Fibroblast of skin of abdomen (primary cell): ENCODE measurements at places on chromosomes 16 and 17.

DNA sequence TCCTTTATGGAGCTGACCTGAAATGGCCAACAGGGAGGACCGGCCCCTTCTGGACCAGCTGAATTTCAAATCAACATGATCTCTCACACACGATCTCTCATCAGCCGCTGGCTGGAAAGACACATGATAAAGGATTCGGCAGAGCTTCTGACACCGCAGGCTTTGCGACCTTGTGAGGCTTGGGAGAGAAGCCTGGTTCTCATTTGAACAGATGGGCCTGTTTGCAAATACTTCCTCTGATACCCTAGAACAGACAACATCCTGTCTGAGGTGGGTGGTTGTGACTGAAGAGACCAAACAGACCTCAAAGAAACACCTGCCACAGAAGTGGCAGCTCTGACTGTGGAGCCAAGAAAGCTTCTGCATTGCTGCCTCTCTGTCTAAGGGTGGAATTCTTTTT is 77.9 kb upstream of the SDK2 start:
- no peak for DNase-seq

DNA sequence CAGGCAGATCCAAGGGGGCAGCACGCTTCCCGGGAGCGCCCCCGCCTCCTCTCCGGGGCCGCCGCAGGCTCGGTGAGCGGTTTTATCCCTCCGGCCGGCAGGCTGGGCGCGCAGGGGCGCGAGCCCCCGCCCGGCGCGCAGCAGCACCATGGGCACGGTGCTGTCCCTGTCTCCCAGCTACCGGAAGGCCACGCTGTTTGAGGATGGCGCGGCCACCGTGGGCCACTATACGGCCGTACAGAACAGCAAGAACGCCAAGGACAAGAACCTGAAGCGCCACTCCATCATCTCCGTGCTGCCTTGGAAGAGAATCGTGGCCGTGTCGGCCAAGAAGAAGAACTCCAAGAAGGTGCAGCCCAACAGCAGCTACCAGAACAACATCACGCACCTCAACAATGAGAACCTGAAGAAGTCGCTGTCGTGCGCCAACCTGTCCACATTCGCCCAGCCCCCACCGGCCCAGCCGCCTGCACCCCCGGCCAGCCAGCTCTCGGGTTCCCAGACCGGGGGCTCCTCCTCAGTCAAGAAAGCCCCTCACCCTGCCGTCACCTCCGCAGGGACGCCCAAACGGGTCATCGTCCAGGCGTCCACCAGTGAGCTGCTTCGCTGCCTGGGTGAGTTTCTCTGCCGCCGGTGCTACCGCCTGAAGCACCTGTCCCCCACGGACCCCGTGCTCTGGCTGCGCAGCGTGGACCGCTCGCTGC is 832 bp downstream of the CDK5R1 start:
- DNase-seq: peak; percentile 10

GRCh38 chr17:27153005-27153404 is 140.9 kb upstream of the WSB1 start:
- no peak for DNase-seq

- DNase-seq: no peak
Measured at GRCh38 chr17:67499685-67500084, 122.6 kb downstream of the PITPNC1 start.

- DNase-seq: no peak
Measured at GRCh38 chr17:17570140-17570797, 21.2 kb downstream of the PEMT start.
